Left renal pelvis (tissue), 4 donors: ENCODE measurements at places on chromosomes 1 and 21. TPM values are rescaled to one million over a fixed set of nuclear protein-coding genes. Genes with fewer than 3 reads are reported as not detected.

Gene HRNR
- 1.1 TPM for polyA plus RNA-seq

- DNase-seq, result no peak
Observed at GRCh38 chr1:45018599-45019230, 6.7 kb downstream of the UROD start.

DNA sequence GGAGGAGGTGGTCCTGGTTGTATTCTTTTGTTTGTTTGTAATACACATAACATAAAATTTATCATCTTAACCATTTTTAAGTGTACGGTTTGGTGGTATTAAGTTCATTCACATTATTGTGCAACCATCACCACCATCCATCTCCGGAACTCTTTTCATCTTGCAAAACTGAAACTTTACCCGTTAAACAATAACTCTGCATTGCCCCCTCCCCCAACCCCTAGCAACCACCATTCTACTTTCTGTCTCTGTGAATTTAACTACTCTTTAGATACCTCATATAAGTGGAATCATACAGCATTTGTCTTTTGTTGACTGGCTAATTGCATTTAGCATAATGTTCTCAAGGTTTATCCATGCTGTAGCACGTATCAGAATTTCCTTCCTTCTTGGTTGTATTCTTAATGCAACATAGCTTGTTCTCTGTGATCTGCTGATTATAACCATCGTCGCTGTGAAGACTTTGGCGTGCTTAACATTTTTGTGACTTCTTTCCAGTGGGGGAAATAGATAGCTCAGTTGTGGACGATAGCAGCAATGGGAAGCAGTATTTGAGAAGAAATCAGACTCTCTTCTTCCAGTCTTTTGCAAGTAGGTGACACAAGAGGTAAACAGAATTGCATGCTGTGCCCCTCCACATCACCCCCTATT lies 117.5 kb upstream of the HOOK1 start:
- no peak for DNase-seq

Gene EXO1
- 13.5 TPM for polyA plus RNA-seq

DNA sequence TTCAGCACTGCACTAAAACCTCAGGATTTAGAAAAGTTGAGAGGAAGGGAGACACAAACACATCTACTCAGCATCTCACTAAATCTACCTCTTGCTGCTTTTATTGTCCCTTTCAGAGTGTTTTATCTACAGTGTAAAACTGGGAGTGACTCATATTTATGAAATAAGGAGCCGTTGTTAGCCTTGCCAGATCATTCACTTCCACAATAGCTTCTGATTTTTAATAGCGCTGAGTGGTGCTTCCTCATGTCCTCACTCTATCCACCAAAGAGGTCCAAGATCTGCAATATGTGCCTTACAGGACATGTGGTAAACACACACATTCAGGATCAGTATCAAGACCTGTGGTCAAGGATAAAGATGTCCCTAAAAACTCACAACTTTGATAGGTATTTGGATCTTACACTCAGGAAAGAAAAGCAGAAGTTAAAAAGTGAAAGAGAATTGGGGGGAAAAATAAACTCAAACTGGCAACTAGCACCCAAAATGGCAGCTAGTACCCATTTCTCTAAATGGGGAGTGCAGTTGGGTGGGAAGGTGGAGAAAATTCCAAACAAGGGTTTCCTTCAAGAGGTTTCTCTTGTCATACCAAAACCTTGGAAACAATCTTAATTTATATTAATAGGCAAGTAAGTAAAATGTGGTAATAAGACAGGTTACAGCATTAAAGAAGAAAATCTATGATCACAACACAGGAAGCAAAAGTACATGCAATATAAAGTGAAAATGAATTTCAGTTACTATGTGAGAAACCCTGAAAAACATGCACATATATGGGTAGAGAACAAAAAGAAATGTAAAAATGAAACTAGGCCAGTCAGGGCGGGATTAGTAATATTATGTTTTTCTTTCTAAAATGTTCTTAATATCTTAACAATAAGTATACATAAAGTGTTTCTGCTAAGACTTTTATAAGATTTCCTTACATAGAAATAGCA lies 15.9 kb downstream of the DUSP10 start:
- DNase-seq, result no peak

GRCh38 chr21:17784604-17785402 lies 34.4 kb downstream of the C21orf91 start:
- DNase-seq, result no peak

Gene FCRLB
- polyA plus RNA-seq, result 2.9 TPM

Gene VPS45
- 65.7 TPM for polyA plus RNA-seq

DNA sequence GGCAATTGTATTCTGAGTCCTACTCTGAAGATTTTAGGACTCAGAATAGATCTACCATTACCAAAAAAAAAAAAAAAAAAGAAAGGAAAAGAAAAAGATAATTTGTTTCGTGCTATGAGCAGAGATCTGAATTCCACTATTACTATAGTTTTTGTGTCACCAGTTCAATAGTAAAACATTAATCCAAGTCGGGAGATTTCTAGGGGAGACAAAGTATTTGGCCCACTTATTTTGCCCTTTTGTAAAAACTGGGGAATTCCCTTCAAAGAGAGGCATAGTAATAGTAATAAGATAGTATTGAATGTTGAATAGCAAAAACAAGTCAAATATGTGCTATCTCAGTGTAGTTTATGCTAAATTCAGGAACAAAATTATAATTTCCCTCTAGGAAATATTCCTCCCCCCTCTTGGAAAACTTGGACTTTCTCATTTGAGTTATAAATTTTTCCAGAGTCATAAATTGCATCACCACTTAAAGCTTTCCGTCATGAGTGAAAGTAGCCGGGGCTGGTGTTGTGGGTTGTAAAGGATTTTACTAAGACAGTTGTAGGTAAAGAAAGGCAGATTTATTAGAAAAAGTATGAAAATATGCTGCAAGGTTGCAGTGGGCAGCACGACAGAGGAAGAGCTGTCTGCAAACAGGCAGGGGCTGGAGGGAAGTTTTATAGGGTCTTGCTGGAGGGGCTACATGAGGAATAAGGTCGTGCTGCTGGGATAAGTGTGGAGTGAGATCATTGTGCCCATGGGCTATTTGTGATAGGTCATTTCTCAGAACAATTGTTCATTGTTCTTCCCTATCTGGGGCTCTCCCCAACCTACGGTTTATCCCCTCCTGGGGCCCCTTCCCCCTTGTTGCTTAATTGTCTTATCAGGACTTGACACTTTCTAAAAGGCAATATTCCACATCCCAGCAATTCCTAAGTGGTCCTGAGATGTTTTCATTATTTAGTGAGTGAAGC lies 1009.9 kb downstream of the PLA2G4A start:
- DNase-seq, result no peak

- no peak for DNase-seq
Observed at GRCh38 chr1:199170711-199171110, 531.9 kb downstream of the PTPRC start.

DNA sequence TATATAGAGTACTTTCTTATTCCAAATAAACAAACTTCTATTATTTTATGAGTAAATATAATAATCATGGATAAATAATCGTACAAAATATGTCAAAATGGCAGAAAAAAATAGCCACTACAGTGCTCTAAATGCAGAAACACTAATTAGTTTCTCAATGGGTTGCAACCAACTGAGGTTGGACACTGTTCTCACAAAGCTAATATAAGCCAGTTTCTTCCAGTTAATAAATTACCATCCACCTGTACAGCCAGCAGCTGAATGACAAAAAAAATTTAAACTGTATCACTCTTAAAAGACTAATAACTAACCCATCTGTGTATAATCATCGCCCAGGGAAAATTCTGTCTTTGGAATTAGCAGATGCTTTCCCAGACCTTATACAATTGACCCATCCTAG lies 36.9 kb downstream of the GDAP2 start:
- DNase-seq, result no peak

Gene GUCA2A
- polyA plus RNA-seq, result not detected

GRCh38 chr1:118900643-118901440 lies 87.3 kb downstream of the TBX15 start:
- DNase-seq, result no peak

Gene ATP1A4
- polyA plus RNA-seq, result not detected

Gene C1orf94
- not detected for polyA plus RNA-seq

- no peak for DNase-seq
Observed at GRCh38 chr1:201779351-201779880, 49.5 kb upstream of the IPO9 start.

Gene CD52
- 6.6 TPM for polyA plus RNA-seq

Gene C1orf198
- 152 TPM for polyA plus RNA-seq
